MCF 10A (cell line): ENCODE measurements at places on chromosomes 4 and X. TPM values are rescaled to one million over a fixed set of nuclear protein-coding genes. Genes with fewer than 3 reads are reported as not detected.
A peak's percentile ranks its signal among the peaks of the same experiment; 100 is the strongest.

The FAM9C gene
- not detected in 2 replicates for total RNA-seq

The SCML1 gene
- 13.9 and 14.1 TPM in 2 replicates for total RNA-seq

The MAD2L1 gene
- total RNA-seq: 16.2 and 26.8 TPM in 2 replicates

The GLUD2 gene
- total RNA-seq: 0.32 and 0.63 TPM in 2 replicates

The HELT gene
- not detected in 2 replicates for total RNA-seq

The DCAF12L2 gene
- not detected in 2 replicates for total RNA-seq

The CXCL10 gene
- not detected in 2 replicates for total RNA-seq

The PAK3 gene
- 4.9 and 8.5 TPM in 2 replicates for total RNA-seq

The C1QTNF7 gene
- total RNA-seq: not detected in 2 replicates

The CC2D2A gene
- 7.7 and 8.6 TPM in 2 replicates for total RNA-seq

The C4orf36 gene
- 2.9 and 3.5 TPM in 2 replicates for total RNA-seq

The ATP1B4 gene
- total RNA-seq: not detected in 2 replicates

DNA sequence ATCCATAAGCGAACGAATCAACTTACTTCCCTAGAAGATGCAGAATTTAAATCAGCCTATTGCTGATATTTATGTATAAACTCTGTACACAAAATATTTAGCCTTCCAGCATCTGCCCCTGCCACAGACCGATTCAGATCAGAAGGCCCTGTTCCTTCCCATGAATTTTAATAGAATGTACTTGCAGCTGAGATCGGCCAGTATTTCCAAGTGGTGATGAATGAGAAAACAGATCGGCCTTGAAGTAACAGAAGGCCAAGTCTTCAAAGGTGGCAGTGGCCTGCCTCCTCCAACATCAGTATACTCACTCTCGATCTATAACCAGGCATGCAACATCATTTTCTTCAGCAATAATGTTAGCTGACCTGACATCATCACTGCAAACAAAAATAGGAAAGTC is 66.4 kb downstream of the PRKG2 start:
- no peak for DNase-seq

DNA sequence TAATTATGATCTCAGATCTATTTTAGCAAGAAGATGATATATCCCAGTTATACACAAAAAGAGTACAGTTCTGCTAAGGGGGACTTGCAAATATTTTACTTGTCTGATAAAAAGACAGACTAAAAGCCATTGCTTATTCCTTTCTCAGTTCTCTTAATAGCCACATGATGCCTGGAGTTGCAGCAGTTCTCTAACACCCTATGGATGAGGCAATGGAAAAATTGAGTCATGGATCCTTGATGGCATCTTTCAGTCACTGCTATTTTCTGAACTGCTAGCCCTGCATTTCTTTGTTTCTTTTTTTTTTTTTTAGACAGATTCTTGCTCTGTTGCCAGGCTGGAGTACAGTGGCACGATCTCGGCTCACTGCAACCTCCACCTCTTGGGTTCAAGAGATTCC is 1956.7 kb downstream of the C4orf33 start:
- DNase-seq: no peak

GRCh38 chr4:43855283-43855682 is 593.3 kb downstream of the KCTD8 start:
- no peak for DNase-seq

DNA sequence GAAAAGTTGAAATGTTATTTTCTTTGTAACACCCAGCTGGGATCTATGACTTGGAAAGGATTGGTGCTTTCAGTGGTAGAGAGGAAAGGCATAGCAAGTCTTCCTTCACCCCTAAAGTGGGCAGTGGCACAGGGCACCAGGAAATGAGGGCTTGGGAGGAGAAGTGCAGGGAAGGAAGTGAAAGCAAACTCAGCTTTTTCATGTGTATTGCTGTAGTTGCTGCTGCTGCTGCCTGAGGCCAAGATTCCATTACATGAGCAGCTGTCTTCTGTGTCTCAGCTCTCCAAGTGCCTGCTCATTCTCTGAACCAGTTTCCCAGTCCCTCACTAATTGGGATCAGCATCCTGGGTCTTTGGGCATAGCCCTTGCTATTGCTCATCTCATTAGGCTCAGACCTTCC is 2.6 kb downstream of the HCCS start:
- DNase-seq: no peak

DNA sequence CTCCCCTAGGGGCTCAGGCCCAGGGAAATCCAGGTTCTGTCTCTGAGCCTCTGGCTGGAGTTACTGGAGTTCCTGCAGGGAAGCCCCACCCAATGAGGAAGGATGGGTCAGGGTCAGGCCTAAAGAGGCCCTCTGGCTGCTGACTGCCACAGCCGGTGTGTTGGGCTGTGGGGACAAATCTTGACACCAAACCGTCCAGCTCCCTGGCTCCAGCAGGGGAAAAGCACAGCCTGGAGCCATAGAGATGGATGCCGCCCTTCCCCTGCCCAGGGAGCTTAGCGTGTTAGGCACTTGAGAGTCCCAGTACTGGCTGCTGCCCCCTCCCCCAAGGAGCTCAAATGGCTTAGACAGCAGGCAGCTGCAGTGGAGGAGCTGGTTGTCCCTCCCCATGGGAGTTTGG is 321.3 kb upstream of the LCORL start:
- no peak for DNase-seq

- no peak for DNase-seq
These were observed 76.4 kb downstream of the ZFYVE28 start for GRCh38 chr4:2341911-2342652.

DNA sequence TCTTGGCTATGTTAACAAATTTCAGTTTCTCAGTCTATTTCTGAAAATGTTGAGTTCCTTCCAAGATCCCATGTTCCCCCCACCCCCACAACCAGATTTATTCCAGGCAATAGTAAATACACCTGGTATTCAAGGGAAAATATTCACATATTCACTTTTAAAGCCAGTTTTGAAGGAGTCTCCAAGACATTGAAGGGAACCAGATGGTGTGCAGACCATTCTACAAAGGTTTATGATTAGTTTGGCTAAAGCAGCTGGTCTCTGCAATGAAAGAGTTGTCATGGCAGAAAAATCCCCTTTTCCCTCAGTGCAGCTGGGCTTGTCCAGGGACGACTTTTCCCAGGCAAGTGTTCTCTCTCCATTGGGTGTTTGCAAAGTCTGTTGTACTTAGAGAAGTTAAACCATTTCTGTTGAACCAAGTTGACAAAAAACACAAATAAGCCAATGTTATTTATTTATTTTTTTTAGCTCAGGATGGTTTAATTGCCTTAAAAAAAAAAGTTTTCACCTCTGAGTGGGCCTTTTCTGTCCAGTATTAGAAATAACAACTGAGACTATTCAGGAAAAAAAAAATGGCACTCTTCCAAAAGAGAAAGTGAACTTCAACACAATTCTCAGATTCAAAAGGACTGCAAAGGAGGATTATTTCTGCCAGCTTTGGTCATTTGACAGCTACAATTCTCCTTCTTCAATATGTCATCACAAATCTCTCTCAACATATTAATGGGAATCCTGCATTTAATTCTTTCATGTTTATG is 410.6 kb downstream of the IL1RAPL1 start:
- no peak for DNase-seq

GRCh38 chrX:154355776-154356140 is 18.7 kb downstream of the FLNA start:
- DNase-seq: no peak

DNA sequence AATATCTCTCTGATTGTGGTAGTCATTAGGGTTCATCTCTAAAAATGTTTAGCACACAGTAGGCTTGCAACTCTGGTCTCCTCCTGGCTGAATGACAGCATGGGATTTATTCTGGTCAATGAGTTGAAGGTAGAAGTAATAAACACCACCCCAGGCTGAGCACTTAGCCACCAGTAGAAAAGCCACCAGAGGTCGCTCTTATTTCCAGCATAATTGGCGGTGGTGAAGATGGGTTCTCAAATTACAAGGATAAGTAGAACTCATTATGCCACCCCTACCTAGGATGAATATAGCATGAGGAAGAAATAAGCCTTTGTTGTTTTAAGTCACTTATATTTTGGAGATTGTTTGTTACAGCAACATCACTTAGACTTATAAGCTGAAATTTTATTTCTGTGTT is 302.7 kb downstream of the GPM6A start:
- peak; percentile 17 for DNase-seq

- DNase-seq: no peak
These were observed 684.0 kb upstream of the PRKX start for GRCh38 chrX:4397471-4397870.

GRCh38 chr4:73668782-73669201 is 48.6 kb upstream of the RASSF6 start:
- no peak for DNase-seq

DNA sequence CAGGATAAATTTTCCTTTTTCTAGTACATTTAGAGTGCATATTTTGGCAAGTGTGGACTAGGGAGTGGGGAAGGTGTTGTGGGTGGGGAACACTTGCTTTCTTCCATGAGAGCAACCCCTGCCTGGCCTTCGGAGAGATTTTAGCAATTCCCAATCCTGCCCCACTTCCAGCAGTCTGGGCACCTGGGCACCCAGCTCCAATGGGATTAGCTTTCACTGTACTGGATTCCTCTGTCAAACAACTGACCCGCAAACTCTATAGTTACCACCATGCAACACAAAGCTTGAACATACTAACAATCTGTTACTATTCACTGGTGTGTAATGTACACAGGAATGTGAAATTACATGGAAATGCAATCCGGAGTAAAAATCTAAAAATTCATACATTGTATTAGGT is 50.3 kb downstream of the SH3RF1 start:
- DNase-seq: no peak

- DNase-seq: no peak
These were observed 225.2 kb upstream of the PGRMC2 start for GRCh38 chr4:128512767-128513322.

- no peak for DNase-seq
These were observed 105.0 kb upstream of the ANKRD50 start for GRCh38 chr4:124817531-124817930.

- DNase-seq: peak; percentile 57
These were observed 29.3 kb downstream of the FAM199X start for GRCh38 chrX:104195489-104196084.

- no peak for DNase-seq
These were observed 151.6 kb upstream of the GPC4 start for GRCh38 chrX:133566876-133567275.

- DNase-seq: peak; percentile 30
These were observed 568.8 kb downstream of the STIM2 start for GRCh38 chr4:27429364-27429871.

- DNase-seq: no peak
These were observed 287.0 kb upstream of the MAGEB18 start for GRCh38 chrX:25851141-25851540.

DNA sequence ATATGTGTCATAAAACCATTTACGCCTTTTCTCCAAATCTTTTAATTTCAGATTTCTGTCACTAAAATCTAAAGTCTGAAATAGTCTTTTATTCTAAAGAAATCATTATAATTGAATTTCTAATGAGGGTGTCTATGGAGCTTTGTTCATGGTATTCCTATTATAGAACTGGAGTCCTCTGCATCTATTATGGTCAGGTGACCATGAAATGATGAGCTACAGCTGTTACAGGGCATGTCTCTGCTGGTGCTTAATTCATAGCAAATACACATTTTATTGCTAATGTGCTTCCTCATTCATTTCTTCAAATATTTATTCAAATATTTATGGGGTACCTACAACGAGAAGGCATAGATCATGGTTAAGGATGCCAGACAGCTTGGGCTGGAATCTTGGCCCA is 126.1 kb downstream of the NAA11 start:
- no peak for DNase-seq

DNA sequence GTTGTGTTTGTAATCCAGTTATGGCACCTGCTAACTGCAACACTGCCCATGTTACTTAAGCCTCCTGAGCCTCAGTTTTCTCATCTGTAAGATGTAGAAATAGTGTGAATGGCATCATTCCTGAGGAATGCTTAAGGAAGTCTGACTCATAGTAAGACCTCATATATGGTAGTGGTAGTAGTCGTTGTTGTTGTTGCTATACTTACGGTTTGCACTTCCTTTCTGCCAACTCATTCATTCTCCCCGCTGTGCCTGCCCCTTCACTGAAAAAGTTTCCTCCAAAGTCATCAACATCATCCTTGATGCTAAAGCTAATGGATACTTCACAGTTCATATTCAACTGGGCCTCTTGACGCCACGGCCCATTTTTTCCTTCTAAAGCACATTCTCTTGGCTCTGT is 54.2 kb upstream of the SPANXN3 start:
- DNase-seq: peak; percentile 52

GRCh38 chr4:145218251-145218650 is 37.9 kb upstream of the OTUD4 start:
- DNase-seq: no peak

GRCh38 chr4:140003876-140004548 is 150.0 kb downstream of the MAML3 start:
- DNase-seq: no peak

DNA sequence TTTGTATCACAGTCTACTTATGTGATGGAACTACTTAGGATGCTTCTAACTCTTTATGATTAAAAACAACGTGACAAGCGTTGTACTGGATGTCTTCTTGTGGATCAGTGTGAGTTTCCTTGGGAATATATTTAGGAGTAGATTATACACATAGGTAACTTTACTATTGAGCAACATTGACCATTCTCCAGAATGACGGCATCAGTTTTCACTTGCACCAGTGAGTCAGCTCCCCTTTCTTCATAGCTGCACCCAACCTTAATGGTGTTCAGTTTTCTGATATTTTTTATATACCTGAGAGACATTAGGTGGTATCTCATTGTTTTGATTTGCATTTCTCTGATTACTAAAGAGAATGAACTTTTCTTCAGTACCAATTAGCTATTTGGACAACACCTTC is 343.9 kb downstream of the ADGRL3 start:
- peak; percentile 80 for DNase-seq

DNA sequence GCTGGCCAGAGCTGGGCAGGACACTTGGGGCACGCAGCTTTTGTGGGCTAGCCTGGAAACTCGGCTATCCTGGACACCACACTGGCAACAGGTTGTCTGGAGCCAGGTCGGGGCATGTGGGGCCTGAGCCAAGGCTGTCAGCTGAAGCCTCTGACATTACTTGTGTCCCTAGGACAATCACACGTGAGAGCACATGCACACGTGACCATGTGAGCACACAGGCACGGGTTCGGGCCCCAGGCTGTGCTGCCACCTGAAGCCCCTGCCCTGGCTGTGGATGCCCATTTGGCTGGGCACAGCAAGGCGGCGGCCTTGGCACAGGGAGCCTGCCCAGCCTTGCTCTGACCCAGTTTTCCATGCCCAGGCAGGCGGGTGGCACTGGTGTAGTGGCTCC is 8.7 kb upstream of the FGFR3 start:
- no peak for DNase-seq

- DNase-seq: no peak
These were observed 187.6 kb downstream of the CBR4 start for GRCh38 chr4:168822481-168822880.

GRCh38 chrX:82734140-82734539 is 774.0 kb upstream of the POU3F4 start:
- no peak for DNase-seq

DNA sequence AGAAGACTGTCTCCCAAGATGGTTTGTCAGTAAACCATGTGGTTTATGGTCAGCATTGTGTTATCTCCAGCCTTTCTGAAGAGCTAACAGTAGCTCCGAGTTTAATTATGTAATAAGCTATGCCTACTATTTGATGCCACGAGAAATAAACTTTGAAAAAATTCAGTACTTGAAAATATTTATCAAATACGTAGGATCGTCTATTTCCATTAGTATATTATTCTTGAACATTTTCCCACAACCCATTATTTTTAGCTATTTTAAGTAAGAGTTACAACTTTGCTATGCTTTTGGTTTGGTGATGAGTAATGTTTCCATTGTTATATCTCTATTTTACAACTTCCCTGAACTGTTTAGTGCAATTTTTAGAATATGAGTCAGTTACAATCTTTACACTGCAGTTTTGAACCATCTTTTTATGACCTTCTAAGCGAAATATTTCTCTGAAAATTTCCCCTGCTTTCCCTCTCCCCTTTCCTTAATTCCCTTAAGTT is 44.5 kb upstream of the TRIM2 start:
- peak; percentile 29 for DNase-seq
